ENCODE measurements at places on chromosomes 5 and 9.

DNA sequence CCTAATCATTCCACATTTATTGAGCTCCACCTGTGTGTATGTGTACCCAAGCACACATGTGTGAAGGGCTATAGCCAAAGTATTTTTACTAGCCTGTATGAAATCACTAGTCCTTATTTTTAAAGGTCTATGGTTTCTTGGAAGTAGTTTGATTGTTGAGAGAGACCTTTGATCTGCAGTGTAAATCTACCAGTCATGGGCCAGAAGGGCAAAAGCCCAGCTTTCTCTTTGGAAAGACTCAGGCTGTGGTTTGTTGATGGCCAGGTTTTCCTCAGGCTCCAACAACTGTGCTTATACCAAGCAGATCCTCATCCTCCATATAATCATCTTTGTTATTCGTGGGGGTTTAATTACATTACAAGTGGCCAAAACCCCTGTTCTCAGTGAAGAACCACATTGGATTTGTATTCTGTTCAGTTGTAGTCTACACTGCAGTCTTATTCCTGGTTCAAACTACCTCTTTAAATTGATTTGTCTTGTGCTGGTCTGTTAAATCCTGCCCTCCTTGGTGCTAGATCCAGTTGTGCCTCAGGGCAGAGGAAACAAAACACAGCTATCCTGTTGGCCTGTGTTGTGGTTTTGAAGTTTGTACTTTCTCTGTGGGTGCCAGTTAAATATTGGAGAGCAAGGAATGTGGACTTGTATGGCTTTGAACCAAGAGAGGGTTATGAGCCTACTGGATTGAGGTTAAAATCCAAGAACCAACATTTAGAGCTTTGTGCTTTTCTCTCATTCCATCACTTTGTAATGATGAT lies 13.3 kb downstream of the CDC26 start:
- no peak for DNase-seq

DNA sequence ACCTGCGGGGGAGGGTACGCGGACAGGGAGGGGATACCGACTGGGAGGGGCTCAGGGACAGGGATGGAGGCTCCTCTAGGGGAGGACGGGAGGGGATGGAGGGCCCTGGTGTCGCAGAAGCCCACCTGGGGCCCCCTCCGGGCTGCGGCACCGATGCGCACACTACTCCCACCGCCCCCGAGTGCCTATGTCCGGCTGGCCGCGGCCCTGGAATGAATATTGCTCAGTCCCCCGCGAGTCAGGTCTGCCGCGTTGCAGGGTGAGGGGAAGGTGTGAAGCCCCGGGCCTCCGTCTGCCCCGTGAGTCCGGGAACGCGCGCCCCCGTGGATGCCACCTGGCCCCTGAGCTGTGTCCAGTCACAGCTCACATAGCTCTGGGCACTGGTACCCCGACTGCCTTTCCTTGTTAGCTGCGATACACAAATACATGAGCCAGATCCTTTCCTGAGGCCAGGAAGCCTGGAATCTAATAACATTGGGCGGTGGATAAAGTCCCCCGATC lies 44.5 kb upstream of the PRSS3 start:
- peak; percentile 2 for DNase-seq

DNA sequence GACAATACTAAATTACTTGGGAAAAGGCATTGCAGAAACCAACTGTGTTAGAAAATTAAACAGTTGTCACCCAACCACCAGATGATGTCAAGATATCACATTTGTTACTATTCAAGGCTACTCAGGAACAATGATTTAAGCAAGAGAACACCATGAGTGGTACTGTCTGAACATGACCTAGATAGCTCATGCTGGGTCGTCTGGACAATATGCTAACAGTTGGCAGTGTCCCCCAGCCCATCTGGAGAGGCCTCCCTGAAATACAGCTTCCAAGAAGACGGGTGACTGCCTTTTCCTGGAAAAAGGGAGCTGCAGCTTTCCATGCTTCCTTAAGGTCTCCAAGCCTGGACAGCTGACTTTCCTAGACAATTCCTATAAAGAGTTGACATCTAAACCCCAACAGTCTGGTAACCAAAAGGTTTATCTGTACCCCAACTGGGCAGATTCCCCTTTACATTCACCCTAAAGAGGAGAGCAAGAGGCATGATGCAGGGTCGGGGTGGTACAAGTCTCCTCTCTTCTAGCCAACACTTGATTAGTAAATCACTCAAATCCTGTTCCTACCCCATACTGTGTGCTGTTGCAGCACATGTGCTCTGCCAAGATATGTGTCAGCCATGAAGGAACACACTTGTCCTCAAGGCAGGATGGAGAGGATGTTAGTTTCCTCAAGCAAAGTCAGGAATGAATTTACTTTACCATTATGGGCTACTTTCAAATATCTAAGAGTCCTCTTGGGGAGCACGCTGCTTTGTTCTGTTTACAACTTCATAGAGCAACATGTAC lies 433.0 kb downstream of the PDE4D start:
- no peak for DNase-seq

GRCh38 chr9:89978185-89978584 lies 373.4 kb downstream of the GADD45G start:
- peak; percentile 50 for DNase-seq

- DNase-seq: no peak
These were observed 55.9 kb downstream of the DAP start for GRCh38 chr5:10704949-10705621.

DNA sequence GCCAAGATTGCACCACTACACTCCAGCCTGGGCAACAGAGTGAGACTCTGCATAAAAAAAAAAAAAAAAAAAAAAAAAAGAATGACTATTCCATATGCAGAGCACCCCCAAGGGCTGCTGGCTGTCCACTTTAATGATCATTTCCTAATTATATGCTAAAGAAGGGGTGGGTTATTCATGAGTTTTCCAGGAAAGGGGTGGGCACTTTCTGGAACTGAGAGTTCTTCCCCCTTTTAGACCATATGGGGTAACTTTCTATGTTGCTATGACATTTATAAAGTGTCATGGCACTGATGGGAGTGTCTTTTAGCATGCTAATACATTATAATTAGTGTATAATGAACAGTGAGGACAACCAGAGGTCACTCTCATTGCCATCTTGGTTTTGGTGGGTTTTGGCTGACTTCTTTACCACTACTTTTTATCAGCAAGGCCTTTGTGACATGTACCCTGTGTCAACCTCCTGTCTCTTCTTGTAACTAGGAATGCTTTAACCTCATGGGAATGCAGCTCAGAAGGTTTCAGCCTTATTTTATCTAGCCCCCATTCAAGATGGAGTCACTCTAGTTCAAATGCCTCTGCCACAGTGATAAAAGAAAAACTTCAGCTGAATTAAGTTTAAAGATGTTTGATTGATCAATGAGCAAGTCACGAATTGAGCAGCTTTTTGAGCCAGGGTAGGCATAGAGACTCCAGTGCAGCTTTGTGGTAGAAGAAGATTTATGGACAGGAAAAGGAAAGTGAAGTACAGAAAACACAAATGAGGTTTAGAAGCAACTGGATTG lies 7.1 kb upstream of the NANS start:
- no peak for DNase-seq

DNA sequence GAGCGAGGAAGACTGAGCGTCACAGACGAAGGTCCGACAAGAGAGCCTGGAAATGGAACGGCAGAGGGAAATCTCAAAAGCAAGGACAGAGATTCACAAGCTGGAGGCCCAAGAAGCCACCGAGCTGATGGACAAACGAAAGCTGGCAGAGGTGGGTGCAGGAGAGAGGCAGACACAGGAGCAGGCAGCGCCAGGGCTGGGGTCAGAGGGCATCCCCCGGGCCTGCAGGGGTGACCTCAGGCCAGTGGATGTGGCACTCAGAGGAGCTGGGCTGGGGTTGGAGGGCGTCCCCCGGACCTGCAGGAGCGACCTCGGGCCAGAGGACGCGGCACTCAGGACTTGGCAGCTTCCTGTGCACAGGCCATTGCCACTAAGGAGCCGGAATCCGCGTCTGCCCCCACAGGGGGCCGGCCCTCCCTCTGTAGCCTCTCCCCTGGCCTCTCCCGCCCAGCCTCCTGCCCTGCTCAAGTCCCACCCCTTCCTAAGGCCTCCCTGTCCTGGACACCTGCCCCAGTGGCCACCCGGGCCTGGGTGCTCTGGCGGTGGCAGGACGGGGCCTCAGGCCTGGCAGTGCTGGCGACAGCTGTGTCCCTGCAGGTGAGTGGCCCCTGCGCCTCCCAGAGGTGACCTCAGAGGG lies 40.4 kb downstream of the EXD3 start:
- DNase-seq: no peak

GRCh38 chr9:133667759-133668450 lies 31.7 kb downstream of the DBH start:
- DNase-seq: no peak

DNA sequence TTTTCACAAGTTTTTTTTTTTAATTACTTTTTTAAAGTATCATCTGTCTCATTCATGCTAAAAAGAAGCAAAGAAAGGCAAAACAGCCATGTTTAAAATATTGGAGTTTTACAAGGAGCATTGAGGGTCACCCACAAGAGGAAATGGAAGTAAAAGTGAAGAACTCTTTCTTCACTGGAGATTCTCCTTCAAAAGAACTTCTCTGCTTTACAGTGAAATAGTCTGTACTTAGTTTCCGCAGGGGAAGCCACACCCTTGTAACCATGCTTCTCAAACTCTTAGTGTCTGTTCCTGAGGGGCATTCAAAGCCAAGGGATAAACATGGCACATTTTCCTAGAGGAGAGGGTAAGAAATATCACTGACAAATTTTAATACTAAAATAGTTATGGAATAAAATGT lies 8.6 kb downstream of the C9orf72 start:
- no peak for DNase-seq

GRCh38 chr9:93126825-93127368 lies 7.2 kb downstream of the NINJ1 start:
- DNase-seq: no peak

DNA sequence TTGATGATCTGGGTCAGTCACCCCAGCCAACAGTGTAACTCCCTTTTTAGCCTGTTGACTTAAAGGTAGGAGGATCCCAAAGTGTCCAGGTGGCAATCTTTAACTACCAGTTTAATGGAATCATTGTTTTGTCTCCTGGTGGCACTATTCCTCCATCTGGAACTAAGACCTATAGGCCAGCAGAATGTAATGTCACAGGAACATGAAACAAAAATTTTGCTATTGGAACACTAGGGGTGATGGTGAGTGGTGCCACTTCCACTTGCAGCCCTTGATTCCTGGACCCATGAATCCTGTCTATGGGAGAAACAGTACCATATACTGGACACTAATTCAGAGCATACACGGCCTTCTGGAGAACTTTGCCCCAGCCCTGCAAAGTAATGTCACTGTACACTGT lies 219.5 kb upstream of the RASA1 start:
- DNase-seq: no peak

- DNase-seq: peak; percentile 25
These were observed 71.4 kb downstream of the SERINC5 start for GRCh38 chr5:80184235-80185023.

GRCh38 chr5:111077678-111078077 lies 6.2 kb downstream of the TSLP start:
- no peak for DNase-seq

DNA sequence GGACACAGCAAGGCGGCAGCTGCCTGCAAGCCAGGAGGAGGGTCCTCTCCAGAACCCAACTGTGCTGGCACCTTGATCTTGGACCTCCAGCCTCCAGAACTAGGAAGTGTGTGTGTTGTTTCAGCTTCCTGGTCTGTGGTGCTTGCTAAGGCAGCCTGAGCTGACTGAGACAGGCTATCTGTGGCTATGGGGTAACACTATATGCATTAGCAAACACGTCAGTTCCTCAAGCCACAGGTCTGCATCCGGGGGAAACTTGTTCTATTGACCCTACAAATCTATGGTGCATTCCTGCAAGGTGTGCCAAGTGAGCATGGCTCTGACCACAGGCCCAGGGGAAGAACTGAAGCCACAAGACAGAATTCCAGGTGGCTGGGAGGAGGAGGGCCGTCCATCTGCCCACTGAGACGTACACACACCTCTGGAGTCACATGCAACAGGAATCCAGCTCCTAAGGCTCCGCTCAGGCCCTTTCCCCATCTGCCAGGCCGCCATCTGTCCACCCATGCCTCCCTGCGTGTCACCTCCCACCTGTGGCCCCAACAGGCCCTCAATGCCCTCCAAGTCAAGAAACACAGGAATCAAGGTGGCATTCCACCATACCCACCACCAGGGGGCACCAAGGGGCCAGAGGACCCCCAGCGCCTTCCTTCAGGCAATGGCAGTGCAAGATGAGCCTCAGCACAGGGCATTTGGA lies 174.9 kb downstream of the ROR2 start:
- peak; percentile 54 for DNase-seq

DNA sequence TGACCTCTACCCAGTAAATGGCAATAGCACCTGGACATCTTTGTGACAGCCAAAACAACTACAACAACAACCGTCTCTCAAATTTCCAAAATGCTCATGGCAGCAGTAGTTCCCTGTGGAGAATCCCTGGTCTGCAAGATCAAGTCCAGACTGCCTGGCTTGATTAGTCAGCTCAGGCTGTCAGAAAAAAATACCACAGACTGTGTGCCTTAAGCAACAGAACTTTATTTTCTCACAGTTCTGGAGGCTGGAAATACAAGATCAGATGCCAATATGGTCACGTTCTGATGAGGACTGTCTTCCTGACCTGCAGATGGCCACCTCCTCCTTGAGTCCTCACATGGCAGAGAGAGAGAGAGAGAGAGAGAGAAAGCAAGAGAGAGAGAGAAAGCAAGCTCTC lies 52.3 kb upstream of the MOCS2 start:
- DNase-seq: no peak

DNA sequence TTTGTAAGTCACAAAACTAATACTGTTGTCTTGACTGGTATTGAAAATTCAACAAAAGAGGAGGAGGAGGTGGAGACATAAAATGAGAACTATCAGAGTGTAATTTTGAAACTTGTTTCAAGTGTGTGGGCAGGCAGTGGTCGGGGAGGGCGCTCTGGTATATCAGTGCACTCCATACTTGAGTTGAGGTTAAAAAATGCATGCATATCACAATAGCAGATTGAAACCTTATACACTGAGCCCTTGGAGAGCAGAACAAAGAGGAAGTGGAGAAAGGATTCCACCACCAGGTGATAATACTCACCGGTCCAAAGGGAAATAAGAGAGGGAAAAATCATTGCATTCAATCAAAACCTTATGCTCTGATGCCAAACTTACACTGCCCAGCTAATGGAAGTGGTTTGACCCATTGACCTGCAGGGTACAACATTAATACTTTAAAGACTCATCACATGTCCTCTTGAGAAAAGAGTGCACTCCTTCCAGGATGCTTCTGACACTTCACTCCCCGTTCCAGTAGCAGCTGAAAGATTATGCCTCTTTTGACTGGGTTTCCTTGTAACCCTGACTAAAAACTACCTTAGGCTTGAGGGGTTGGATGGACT lies 79.5 kb upstream of the FAM169A start:
- no peak for DNase-seq
